ENCODE measurements at places on chromosomes 4 and X.

DNA sequence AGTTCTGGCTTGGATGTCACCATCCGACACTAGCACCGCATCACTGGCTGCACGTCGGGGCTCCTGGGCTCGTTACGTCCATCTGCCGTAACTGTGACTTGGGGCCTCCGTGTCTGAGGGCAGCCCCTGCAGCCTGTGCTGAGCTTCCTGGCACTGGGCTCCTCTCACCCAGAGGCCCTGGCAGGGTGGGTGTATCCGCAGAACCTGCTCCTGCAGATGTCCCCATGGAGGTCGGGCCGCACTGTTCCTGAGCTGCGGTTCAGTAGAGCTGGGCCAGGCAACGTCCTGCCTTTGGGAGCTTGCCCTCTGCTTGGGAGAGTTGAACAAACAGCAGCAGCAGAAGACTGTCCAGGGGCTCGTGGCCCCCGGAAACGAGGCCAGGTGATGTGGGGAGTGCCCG lies 71.4 kb downstream of the RGS12 start:
- no peak for DNase-seq

- DNase-seq = no peak
These were observed 45.5 kb downstream of the PSAPL1 start for GRCh38 chr4:7389101-7389701.

GRCh38 chrX:136453771-136454170 lies 34.0 kb upstream of the BRS3 start:
- no peak for DNase-seq

- no peak for DNase-seq
These were observed 28.4 kb downstream of the GUCY1B1 start for GRCh38 chr4:155787113-155787710.

- no peak for DNase-seq
These were observed 29.5 kb downstream of the MAGEB17 start for GRCh38 chrX:16196829-16197228.

DNA sequence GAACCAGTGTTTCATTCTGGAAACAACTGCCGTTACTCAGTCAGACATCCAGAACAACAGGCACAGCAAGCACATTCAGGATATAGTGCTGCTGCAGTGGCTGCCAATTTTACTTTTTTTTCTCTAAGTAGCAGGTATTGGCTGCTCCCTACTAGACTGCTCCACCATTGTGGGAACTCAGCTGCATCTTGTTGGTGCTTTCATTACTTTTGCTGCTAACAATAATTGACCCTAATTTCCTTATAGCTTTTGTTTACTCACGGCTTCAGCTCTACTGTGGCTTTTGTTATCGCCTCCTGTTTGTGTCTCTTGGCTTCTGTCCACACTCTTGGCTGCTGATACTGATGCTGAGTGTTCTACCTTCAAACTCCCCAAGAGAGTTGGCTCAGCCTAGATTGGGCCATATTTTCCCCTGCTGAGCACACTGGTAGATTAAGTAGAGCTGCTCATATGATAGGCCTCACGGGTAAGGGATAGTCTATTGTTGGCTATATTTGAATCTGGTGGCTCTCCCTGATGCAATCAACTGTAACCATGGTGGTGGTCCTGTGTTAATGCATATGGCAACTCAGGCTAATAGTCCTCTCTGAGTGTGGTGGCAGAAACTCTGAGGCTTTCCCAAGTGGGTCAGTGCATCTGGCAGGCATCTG lies 44.5 kb upstream of the IL2 start:
- no peak for DNase-seq

- no peak for DNase-seq
These were observed 41.3 kb downstream of the ATG4A start for GRCh38 chrX:108132876-108133275.

- no peak for DNase-seq
These were observed 44.7 kb upstream of the BEX4 start for GRCh38 chrX:103170216-103170615.

DNA sequence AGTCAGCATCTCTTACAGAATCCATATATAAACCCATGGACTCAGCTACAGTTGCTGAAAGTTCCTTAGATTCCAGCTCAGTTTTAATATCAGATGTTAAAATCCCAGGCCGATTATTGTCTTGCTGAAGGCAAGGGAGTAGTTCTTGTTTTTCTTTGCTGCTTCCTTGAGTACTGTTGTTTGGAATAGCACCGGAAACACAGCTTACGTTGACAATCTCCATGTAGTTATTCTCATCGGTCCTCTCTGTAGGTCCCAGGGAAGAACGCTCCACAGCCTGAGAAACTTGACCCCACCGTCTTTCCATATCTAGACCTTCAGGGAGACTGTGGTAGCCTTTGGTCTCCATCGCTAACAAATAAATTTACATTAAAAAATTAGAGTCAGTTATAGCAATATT lies 5.7 kb downstream of the NR3C2 start:
- DNase-seq = no peak

DNA sequence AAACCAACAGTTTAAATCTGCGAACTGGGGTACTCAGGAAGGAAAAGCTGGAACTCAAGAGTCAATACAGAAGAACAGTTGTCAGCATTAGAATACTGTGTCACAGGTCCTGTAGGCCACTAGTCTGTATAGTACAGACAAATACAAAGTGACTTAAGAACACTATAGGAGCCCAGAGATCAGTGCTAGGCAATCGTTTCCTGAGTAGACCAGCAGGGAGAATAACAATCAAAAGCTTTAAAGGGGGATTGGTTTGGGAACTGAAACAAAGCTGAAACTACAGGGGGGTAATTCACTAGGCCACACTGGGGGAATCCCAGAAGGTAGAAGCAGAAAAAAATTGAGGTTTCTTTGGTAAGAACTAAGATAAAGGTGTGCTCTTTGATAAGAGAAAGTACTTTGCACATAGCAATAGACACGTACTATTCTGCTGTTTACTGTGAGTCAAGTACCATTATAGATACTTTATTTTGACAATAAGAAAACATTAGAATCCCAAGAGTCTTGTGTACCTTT lies 339.7 kb downstream of the PCDH19 start:
- DNase-seq = no peak

Measured in mucosa of gallbladder (tissue), 1 donor.